DND-41 (cell line): ENCODE measurements at places on chromosomes 13 and 19.

GRCh38 chr13:21336609-21337349 lies 122.3 kb downstream of the ZDHHC20 start:
- no peak for DNase-seq

DNA sequence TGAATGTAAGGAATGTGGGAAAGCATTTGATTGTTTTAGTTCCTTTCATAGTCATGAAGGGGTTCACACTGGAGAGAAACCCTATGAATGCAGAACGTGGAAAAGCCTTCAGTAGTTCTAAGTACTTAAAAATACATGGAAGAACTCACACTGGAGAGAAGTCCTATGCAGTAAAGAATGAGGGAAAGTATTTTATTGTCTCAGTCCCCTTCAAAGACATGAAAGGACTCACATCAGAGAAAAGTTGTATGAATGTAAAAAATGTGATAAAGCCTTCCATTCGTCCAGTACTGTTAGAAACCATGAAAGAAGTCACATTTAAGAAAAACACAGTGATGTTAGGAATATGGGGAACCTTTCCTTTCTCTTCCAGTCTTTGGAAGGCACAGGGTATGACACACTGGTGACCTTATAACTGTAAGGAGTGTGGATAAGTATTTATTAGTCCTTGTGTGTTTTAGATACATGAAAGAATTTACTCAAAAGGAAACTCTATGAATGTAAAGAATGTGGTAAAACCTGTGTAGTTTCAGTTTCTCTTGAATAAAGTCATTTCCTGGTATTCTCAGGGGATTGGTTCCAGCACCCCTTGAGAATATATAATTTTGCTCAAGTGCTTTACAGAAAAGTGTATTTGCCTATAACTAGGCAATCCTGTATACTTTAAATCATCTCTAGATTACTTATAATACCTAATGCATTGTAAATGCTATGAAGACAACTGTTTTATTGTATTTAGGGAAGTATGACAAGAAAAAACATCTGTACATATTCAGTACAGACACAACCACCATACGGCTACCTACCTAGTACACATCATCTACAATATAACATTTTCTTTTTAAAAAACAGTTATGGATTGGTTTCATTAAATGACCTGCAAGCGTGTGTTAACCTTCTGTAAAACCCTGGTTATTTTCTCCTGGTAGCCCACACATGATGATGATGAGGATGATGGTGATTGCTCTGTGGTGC lies 52.8 kb downstream of the ZNF823 start:
- DNase-seq: no peak

DNA sequence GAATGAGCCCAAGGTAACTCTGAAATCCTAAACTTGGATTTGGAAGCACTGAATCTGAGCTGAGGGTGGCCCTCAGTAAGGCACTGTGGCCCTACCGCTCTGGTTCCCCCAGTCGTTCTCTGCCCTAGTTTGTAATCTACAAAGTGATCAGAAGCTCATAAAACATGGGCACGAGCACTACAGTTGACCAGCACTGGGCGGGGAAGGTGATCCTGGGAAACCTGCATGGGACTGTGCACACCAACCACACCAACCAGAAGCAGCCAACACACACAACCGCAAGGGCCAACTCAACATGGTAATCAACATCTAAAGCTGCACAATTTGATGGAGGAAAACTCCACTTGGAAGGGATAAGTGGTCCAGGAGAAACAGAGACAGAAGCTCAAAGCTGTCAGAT lies 22.9 kb downstream of the SLC7A1 start:
- DNase-seq: no peak

GRCh38 chr13:106473154-106473553 lies 62.3 kb downstream of the EFNB2 start:
- DNase-seq: no peak
